Natural killer cell (primary cell): ENCODE measurements at places on chromosomes 2 and 18. TPM values are rescaled to one million over a fixed set of nuclear protein-coding genes. Genes with fewer than 3 reads are reported as not detected.

DNA sequence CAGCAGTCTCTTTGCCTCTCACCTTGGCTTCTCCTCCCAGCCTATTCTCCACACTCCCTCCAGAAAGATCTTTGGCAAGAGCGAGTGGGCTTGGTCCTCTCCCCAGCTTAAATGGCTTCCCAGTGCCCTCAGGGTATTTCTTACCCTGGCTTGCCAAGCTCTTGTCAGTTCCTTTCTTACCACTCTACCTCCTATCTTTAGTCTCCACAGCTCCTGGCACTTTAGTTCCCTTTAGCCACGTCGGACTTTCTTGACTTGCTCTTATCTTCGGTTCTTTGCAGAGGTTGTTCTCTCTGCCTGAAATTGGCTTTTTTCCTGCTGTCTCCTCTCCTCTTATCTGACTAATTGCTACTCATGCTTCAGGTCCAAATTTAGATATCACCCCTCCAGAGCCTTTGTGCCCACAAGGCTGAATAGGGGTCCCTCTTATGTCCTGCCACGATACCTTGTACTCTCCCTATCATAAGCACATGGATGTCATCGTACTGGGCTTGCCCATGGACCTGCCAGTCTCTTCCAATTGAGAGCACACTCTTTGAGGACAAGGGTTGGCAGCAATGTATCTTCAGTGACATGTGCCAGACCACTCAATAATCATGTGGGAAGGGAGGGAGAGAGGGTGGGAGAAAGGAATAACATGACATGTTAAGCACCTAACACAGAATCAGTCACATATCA, 131.7 kb upstream of the CTAGE1 start:
- no peak for DNase-seq

GRCh38 chr2:57546478-57546877, 500.1 kb upstream of the VRK2 start:
- no peak for DNase-seq

- DNase-seq, result no peak
These were observed 405.6 kb upstream of the MEX3C start for GRCh38 chr18:51603111-51603510.

DNA sequence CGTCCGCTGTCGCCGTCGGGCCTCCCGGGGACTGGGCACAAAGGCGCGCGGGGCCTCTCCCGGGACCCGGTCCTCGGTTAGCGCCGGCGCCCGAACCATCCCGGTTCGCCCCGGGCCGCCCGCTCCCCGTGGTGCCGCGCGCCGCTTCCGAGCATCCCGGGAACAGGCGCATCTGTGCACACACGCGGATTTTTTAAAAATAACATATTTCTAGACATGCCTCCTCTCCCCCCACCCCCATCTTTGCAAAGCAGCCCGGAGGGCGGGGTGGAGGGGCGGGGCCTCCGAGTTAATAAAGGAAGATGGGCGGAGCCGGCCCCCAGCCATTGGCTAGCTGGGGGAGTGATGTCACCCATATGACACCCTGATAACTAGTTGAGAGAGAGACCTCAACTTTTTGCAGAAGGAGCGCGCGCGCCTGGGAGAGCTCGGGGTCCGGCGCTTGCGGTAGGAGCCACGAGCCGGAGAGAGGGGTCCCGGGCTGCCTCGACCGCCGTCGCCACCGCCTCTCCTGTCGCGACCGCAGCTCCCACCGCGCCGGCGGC, at the start of gene SOX11:
Gene SOX11 (plus strand): TSS at position 400 of the 545 bp plus-strand sequence. CDS start 338 bp downstream, outside the sequence.
- no peak for DNase-seq

- DNase-seq, result no peak
These were observed 9.3 kb downstream of the RMC1 start for GRCh38 chr18:23512641-23513040.

The CYP26B1 gene
- not detected for total RNA-seq

DNA sequence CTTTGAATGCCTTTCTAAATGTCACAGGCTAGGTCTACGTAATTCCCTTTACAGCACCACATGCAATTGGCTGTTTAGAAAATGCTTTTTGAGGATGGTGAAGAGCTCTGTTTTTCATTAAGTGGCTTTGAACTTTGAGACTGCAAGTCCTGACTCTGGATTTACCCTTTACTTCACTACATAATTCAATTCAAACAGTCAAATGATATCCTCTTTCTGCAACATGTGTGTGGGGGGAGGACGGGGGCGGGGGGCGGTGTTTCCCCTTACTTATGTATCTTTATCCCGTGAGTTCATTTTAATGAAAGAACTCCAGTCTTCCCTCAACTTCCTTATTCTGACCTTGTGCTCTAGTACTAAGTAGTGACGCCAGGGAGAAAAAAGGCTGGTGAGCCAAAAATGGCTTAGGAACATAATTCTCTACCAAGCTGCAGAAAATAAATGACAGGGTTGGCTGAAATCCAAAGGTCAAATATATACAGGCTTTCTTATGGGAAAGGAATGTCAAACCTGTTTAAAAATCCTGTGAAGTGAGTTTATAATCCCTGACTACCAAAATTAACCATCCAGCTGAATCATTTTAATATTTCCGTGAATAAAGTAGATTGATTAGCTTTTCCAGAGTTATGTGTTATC, 119.6 kb downstream of the SLC8A1 start:
- no peak for DNase-seq

DNA sequence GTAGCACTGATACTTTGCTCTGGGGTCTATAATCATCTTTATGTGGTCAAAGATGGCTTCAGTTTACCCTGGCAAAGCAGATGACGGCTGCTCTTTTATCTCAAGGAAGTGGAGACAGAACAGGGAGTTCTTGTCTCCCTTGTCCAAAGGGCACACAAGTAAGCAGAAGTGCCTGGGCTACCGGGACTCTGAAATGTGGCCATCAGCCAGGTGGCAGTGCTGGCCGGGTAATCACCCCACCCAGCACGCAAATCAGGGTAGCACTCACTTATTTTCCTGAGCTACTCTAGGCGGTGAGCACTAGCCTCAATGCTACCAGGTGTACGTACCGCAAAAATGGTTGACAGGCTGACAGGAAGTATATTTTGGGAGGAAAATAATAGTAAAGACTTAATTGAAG, 119.7 kb upstream of the ETAA1 start:
- DNase-seq, result no peak

The DPYSL5 gene
- total RNA-seq, result not detected

The WNT6 gene
- total RNA-seq, result not detected

DNA sequence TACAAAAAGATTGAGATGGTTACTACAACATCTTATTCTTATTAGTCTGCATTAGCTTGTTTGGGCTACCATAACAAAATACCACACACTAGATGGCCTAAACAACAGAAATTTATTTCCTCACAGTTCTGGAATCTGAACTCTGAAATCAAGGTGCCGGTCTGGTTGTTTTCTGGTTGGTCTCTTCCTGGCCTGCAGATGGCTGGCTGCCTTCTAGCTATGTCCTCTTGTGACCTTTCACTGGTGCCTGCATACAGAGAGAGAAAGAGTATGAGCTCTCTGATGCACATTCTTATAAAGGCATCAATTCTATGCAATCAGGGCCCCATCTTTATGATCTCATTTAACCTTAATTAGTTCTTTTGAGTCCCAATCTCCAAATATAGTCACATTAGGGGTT, 696.5 kb downstream of the TDRD15 start:
- no peak for DNase-seq

The GALR1 gene
- not detected for total RNA-seq

The TBR1 gene
- total RNA-seq, result not detected

- DNase-seq, result no peak
These were observed 104.7 kb downstream of the KLHL29 start for GRCh38 chr2:23489471-23490322.

DNA sequence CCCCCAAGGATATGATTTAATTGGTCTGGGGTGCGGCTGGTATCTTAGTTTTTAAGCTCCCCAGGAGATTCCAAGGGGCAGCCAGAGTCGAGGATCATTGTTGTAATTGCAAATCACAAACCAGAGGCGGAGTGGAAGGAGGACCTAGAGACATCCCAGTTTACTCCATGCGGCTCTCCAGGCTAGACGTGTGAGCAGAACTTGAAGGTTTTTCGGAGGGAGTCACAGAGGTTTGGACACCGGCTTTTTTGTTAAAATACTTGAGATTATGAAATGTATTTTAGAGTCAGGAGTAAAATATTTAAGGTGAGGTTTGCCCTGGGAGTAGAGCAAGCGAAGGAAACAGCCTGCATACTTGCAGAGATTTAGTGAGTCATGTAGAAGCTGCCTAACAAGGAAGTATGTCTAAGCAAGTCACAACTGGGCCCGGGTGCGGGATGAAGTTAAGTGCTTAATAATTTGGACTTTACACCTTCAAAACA, 39.5 kb downstream of the TGOLN2 start:
- DNase-seq, result no peak

DNA sequence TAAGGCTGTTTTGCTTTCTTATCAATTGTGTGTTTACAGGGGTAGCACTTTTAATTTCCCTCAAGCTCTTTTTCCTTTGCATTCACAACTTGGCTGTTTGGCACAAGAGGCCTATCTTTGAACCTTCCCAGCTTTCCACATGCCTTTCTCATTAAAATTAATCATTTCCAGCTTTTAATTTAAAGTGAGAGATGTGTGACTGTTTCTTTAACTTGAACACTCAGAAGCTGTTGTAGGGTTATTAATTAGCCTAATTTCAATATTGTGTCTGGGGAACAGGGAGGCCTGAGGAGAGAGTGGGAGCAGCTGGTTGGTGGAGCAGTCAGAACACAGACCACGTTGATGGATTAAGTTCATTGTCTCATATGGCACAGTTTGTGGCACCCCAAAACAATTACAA, 4.7 kb downstream of the ASB1 start:
- DNase-seq, result no peak

DNA sequence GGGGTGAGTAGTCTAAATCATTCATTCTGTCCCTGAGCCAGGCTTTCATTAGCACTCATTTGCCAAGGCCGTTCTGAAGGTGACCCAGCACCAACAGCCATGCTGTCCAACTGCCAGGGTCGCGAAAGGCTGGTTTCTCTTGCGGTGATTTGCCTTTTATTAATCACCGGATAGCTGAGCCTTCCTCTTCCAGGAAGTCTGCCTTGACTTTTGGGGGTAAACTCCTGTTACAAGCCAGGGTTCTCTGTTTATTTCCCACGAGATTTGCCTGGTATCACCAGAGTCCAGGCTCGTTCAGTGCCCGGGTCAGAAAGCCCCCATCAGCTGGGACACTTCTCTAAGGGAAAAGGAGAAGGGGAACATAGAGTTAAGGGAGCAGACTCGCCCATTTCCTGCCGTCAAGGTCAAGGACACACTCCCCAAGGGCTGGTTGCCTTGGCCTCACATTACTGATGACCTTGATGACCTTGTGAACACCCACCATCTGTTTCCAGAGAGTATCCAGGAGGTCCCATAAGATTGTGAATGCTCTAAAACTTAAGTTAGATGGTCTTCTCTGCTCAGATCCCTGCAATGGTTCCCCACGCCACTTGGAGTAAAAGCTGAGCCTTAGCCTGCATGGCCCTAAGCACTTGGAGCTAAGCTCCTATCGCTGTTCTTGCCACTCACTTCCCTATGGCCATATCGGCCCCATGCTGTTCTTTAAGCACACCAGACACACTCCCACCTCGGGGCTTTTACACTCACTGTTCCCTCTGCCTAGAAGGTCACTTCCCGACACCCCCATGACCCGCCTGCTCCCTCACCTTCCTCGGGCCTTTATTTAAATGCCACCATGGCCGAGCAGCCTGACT, 118.0 kb upstream of the STPG4 start:
- no peak for DNase-seq

DNA sequence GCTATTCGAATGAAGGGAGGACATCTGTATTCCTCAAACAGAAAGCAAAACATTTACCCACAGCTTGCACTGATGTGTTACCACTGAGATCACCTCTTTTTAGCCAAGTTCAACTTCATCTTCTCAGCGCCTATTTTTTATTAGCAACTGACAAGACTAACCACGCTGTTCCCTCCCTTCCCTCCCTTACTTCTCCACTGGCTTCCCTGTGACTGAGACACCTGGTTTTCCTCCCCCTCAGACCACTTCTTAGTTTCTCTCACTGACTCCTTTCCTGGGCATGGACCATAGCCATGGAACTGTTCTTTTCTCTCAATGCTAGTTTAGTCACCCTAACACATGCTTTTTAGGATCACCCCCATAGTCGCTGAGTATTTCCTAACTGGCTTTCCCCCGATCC, 3.3 kb downstream of the L3MBTL4 start:
- no peak for DNase-seq

- DNase-seq, result peak; percentile 35
These were observed 31.8 kb upstream of the INPP4A start for GRCh38 chr2:98412751-98413458.

DNA sequence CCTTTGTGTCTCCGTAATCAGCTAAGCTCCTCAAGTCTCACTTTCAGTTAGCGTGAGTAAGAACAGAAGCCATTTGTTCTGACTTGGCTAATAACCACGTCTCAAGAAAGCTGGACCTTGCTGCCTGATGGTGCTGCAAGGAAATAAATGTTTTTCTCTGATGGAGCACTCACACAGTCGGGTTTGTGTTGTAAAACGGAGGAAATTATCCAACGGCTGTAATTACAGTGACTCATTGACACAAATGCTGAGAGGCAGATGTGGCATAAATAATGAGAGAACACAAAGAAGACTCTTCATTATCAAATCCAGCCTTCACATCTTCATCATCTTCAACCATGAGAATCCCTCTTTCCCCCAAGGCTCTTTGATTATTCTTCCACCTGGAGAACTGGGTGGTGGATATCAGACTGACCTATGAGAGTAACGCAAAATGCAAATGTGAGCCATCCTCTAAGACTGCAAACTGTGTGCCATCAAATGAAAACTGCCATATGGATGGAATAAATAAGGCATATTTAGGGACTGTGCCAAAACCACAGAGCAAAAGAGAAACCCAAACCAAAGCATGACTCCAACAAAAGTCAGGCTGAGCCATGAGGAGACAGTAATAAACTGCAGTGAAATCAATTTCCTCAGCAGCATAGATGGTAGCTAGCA, 252.6 kb downstream of the RND3 start:
- DNase-seq, result no peak

The CCDC102B gene
- total RNA-seq, result 9.9 TPM

The PSMD14 gene
- 34.2 TPM for total RNA-seq

- DNase-seq, result no peak
These were observed 182.8 kb upstream of the STK17B start for GRCh38 chr2:196354186-196354585.

GRCh38 chr2:45836316-45836715, 184.8 kb downstream of the PRKCE start:
- DNase-seq, result no peak

DNA sequence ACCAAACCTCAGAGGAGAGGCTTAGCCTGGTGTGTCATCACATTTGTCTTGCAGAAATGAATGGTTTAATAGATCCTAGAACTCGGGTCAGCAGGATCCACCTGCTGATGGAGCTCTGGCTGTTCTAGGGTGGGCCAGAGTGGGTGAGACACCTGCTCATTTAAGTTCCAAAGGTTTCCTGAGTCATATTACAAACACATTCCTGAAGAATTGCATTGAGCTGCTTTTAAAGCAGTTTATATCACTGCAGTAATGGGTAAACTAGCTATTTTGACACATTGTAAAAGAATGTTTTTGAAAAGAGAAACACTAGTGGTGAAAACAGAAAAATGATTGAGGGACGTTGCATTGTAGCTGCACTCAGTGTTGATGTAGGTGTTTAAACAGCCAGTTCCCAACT, 175.3 kb upstream of the TCF4 start:
- DNase-seq, result no peak

The PAX3 gene
- not detected for total RNA-seq
